ENCODE measurements at places on chromosomes 6 and 20.
A peak's percentile ranks its signal among the peaks of the same experiment; 100 is the strongest.

DNA sequence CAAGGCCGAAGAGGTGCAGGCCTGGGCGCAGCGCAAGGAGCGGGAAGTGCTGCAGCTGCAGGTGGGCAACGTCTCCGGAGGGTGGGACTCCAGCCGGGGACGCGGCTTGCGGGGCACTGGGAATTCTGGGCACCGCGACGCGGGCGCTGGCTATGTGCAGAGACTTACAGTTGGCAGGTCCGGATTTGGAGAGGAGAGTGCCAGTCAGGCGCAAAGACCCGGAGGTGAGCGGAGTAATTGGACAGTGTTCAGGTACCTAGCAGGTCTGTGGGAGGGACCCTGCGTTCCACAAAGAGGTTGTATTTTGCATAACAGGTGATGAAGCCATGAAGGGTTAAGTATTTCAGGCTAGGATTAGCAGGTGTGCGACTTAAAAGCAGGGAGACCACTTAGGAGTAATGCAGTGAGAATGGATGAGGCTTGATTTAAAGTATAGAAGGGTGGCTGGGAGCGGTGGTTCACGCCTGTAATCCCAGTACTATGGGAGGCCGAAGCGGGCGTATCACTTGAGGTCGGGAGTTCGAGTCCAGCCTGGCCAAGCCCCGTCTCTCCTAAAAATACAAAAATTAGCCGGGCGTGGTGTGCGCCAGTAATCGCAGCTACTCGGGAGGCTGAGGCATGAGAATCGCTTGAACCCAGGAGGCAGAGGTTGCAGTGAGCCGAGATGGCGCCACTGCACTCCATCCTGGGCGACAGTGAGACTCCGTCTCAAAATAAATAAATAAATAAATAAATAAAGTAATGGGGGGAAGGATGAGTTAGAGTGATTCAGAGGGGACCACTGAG, 1.0 kb downstream of the MRPS26 start:
- peak; percentile 19 for DNase-seq

- peak; percentile 59 for DNase-seq
These were observed 105.5 kb downstream of the HUS1B start for GRCh38 chr6:551405-551804.

DNA sequence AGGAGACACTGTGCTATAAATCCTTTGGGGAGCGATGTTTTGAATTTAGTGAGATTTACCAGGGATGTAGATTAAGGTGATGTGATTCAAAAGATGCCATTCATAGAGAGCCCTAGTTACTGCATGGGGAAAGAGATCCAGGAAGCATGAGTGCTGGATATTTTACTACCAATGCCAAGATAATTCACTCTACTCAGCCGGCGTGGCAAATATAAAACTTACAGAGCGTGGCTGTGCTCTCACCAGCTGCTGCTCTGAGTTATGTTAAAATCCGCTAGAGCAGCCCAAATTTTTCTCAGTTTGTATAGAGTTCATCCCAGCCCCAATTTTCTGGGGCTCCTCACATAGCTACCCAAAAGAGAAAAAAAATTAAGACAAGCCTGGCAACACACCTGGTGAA, 48.6 kb downstream of the BFSP1 start:
- DNase-seq = no peak

DNA sequence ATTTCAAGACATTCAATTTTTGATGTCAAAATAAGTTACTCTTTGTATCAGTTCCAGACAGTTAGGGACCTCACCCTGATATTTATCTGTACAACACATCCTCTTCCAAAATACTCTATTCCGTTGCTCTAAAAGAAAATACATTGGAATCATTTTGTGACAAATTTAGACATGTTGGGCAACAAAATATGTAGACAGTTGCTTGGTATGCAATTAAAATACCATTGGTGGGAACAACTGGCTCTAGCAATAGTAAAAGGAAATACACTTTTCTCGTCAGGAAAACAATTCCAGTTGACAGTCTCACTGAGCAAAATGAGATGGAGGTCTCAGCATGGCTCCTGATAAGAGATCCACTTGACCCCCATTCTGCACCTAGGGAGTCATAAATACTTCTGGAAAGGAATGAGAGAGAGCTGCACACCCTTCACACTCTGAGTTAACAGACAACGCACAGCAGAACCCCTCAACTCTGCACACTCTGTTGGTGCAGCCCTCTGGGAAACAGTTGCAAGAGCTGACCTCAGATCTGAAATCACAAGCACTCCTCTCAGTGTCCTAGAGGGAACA, 171.3 kb upstream of the NT5E start:
- peak; percentile 44 for DNase-seq

GRCh38 chr6:158560836-158561320, 987 bp downstream of the TMEM181 start:
- peak; percentile 24 for DNase-seq

- DNase-seq = no peak
These were observed 22.9 kb downstream of the DEK start for GRCh38 chr6:18241208-18242038.

- DNase-seq = no peak
These were observed 19.4 kb upstream of the RAET1L start for GRCh38 chr6:150044621-150045145.

DNA sequence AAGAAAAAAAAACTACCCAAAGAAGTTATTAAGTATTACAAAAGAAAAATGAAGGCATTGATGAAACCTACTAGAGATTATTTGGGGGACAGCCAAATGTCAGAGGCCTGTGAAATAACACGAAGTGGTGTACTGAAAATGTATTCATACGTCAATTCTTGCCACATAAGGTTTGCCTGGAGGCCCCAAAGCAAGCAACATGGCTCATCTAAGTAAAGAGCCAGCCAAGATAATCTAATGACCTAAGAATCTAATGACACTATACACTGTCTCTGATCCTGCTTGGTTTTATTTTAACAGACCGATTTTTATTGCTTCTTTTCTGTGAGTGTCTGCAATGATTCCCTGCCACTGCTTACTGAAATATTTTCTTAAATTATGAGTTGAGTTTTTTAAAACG, 34.7 kb downstream of the FILIP1 start:
- peak; percentile 71 for DNase-seq

DNA sequence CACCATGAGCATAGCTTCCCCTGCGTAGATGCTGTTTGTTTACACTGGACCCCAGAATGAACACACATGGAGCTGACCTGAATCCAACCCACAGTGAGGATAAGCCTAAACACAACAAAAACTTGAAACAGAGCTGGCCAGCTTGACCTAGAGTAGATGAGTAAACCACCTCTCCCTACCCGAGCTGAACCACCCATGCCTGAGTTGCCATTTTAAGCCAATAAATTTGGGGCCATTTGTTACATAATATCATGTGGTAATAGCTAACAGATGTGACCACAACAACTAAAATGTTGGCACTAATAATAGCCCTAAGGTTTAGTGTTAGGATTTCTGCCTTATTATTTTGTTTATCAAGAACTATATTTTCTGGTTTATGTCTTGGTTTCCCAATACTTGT, 103.2 kb upstream of the GRIK2 start:
- DNase-seq = no peak

GRCh38 chr20:7703996-7704395, 236.3 kb downstream of the HAO1 start:
- DNase-seq = no peak

- no peak for DNase-seq
These were observed 73.6 kb downstream of the RNF182 start for GRCh38 chr6:13998356-13998755.

GRCh38 chr6:80553071-80553740, 446.7 kb downstream of the BCKDHB start:
- DNase-seq = no peak

Measured in fibroblast of skin of right biceps (primary cell).